ENCODE measurements at places on chromosomes 16 and 17.

DNA sequence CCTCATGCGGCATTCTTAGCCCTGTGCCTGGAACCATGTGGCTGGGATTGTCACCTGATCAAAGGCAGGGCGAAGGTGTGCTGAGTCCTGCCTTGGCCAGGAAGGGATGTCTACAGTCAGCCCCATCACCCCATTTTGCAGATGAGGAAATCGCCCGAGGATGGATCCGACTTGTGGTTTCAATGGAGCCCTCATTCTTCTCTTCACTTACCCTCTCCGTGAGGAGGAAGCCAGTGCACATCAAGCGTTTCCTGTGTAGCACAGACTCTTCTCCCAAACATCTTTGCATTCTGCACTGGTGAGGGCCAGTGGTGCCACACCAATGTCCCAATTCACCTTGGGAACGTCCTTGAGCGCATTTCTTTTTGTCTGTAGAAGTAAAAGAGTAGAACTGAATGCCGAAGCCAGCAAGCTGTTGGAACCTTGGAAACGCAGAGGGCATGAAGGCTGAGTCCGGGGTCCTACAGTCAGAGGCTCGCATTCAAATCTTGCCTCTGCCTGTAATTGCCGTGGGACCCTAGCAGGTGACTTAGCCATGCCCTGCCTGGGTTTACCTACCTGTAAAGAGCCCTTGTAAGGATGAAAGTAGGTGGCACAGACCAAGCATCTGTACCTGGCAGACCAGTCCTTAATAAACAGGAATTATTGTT is 85.4 kb downstream of the IRF8 start:
- no peak for DNase-seq

DNA sequence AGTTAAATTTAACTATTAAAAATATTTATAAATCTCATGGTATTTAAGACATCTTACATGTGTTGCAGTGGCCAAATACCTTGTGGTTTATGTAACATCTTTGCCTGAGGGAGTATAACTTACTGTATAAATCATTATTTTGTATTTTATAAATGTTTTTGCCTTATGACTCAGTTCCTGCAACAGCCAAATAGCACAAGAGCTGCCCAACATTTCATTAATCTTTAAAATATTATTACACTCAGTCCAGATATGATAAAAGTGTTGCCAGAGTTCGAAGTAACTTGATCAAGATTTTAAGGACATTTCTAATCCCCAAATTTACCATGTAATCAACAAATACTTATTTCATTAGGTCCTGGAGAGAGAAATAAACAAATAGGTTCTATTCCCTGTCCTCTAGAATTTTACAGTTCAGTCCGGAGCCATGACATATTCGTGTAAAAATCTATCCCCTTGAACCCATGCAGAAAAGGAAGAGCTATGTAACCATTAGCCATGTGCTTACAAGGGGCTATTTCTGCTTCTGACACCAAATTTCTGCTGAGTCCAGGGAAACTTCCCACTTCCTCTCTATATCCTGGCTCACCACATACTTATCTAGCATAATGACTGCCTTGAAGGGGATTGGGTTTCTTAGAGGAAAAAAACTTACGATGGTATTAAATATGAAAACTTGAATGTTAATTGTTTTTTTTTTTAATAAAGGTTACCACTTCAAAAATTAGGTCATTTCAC is 44.0 kb downstream of the IRX6 start:
- DNase-seq: peak; percentile 85

DNA sequence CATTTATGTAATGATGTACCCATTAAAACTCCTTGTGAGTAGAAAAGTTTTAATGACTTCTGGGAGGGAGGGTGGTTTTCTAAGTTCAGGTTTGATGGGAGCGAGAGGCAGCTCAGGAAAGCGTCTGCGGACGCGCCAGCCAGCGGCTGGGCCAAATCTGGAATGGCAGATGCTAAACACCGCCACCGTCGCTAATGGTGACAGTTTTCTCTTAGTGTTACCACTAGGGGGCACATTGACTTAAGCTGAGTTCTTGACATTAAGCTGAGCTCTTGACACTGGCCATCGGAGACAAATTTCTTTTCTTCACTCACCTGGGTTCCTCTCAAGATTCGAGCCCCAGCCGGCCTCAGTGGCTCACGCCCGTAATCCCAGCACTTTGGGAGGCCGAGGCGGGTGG is 6.7 kb downstream of the TRPV1 start:
- DNase-seq: peak; percentile 12

DNA sequence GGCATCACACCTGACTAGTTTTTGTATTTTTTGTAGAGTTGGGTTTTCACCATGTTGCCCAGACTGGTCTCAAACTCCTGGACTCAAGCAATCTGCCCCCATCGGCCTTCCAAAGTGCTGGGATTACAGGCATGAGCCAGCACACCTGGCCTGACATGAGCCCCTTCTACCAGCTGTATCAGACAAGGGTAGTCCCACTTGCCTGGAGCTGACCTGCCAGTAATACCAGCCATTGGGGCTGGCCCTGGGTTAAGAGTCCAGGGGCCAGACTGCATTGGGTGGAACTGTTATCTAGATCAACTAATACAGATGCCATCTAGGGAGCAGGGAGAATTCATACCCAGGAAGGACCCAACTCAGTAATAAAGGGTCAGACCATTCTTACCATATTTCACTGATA is 28.1 kb downstream of the WSB1 start:
- no peak for DNase-seq

DNA sequence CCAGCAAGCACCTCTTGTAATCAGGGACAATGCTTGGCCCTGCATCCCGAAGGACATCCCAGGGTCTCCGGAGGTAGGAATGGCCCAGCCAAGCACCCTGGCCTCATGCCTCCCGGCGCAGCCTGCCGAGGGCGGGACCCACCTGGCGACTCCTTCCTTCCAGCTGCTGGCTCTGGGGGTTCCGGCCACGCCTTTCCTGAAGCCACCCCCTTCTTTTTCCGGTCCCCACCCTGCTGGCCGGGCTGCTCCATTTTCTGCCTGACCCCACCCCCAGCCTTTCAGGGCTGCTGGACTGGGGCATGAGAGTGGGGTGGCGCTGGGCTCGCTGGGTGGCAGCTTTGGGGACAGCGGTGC is 22.5 kb upstream of the CIBAR2 start:
- DNase-seq: no peak

- peak; percentile 41 for DNase-seq
Observed at GRCh38 chr16:11094075-11094856, 149.9 kb downstream of the CLEC16A start.

GRCh38 chr16:74053826-74054225 is 242.8 kb upstream of the PSMD7 start:
- no peak for DNase-seq

DNA sequence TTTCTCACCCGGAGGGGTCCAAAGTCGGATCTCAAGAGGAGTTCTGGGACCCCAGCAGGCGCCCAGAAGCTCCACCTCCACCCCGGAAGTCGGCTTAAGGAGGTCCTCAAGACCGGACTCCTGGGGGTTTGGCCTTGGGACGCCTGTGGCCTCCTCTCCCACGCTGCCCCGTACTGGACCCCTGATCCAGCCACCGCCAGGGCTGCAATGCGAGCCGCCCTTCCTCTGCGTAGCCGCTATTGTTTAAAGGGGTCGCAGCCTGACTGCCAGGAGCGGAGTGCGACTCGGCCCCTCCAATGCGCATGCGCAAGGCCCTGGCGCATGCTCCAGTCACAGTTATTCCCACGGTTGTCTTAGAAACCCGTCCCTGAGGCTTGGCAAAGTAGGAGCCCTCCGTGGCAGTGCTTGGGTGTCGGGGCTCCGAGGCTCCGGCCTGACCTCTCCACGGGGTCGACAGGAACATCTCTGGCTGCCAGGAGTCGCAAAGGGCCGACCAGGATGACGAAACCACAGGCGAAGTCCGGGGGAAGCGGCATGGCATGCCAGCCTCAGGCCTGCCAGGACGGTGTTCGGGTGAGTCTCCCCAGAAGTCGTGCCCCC is 719.0 kb downstream of the KCNJ18 start:
- no peak for DNase-seq

Data from fibroblast of skin of right biceps (primary cell).